Smooth muscle cell of bladder (primary cell): ENCODE measurements at places on chromosomes 6 and 20. TPM values are rescaled to one million over a fixed set of nuclear protein-coding genes. Genes with fewer than 3 reads are reported as not detected.

ZC2HC1B gene
- total RNA-seq = not detected in 2 replicates

RIPPLY2 gene
- 0.28 TPM in 1 of 2 replicates, not detected in the other for total RNA-seq

RAB44 gene
- under 0.01 TPM in 2 replicates for total RNA-seq

SNAI1 gene
- 0.43 and 0.92 TPM in 2 replicates for total RNA-seq

KHDC1 gene
- total RNA-seq = 2.6 and 4.4 TPM in 2 replicates
